Fibroblast of skin of right biceps (primary cell): ENCODE measurements at places on chromosomes 3 and 15.

DNA sequence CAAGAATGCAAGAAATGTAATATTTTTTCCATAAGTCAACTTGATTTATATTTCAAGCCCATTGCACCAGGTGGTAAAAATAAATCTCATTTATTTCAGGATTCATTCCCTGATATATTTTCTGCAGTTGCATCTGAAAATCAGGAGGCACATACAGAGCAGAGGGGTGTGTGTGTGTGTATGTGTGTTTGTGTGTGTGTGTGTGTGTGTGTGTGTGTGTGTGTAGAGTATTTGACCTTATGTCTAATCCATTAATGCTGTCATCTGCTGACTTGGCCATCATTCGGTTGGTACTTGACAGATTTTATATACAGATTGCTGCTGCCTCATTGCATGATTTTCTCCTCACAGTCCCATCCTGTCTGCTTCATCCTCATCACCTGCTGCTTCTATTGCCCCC is 118.5 kb downstream of the SERPINI1 start:
- no peak for DNase-seq

GRCh38 chr15:67746450-67746849 is 78.9 kb upstream of the SKOR1 start:
- no peak for DNase-seq

DNA sequence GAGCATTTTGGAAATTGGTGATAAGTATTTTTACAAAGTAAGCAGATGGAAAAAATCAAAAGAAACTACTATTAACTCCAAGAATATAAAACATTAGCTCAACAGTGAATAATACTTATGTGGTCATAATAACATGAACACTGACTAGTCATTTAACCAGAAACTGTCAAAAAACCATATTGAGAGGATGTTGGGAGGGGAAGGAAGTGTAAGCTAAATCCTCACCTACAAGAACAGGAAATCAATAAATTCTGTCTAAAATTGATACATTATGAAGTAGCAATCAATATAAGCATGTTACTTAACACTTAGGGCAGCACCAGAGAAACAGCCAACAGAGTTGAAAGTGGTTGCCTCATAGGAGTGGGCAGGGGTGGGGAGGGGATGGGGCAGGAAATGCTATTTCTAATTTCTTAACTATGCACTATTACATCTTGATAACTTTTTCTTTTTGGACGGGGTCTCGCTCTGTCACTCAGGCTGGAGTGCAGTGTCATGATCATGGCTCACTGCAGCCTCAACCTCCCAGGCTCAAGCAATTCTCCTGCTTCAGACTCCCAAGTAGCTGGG is 41.7 kb downstream of the CCR3 start:
- no peak for DNase-seq

DNA sequence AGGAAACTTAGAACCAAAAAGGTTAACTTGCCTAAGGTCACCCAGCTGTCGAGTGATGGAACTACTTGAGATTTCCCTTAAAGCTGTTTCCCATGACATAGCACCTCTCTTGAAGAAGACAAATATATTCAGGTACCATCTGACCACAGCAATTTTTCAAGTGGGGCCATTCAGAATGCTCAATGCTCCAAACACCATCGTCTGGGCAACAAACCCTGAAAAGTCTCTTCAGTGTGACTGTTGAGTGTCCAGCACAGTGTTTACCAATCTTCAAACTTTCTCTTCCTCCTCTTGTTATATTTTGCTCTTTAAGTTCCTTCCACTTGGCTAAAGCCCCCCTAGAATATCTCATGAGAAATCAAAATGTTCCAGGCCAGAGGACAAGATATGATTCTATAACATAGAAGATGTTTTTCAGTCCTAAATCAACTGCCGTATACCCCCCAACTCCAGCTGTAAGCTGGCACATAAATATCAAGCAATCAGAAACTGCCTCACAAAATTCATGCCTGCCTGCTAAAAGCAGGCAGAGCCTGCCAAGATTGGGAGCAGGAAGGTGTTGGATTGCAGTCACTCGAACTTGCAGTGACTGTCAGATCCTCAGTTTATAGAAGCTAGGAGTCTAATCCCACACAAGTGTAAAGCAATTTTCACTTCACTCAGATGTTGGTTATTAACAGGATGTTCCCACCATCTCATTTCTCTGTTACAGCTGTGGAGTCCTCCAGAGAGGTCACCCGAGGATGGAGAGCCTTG is 230.5 kb upstream of the MRPL3 start:
- no peak for DNase-seq

GRCh38 chr15:65884511-65884910 is 15.2 kb downstream of the RAB11A start:
- DNase-seq = no peak

GRCh38 chr15:78626381-78626995 is 5.7 kb upstream of the CHRNA3 start:
- DNase-seq = no peak

GRCh38 chr3:31532587-31533168 is at the start of gene STT3B:
Gene STT3B, plus strand, starts transcription at chr3:31532925. Its CDS starts 74 bp downstream, at chr3:31532999.
- DNase-seq = peak; percentile 88

GRCh38 chr3:99892332-99892731 is 74.7 kb downstream of the CMSS1 start:
- no peak for DNase-seq

- no peak for DNase-seq
Measured at GRCh38 chr3:23824699-23825444, 19.1 kb downstream of the UBE2E1 start.

- peak; percentile 56 for DNase-seq
Measured at GRCh38 chr3:129525341-129525968, 3.0 kb upstream of the RHO start.

GRCh38 chr3:124986192-124987143 is 51.9 kb upstream of the MUC13 start:
- peak; percentile 95 for DNase-seq

- no peak for DNase-seq
Measured at GRCh38 chr3:11606865-11607440, 36.8 kb downstream of the VGLL4 start.

- DNase-seq = no peak
Measured at GRCh38 chr15:59052915-59053407, 52.0 kb upstream of the CCNB2 start.

DNA sequence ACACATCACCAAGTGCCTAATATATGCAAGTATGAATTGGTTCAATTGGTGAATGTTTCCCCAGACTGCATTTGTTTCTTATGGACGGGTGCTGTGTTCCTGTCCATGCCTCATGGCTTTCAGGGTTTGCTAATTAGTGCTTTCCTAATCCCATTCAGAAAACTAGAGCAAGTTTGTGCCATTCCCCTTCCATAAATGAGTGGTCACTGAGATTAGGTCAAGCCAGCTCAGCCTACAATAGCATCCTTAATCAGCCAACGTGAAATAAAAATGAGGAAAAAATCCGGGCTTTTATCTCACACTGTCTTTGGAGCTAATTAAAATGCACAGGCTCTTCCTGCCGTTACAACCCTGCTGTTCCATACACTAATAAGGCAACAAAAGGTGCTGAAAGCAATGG is 788.8 kb downstream of the ROBO1 start:
- DNase-seq = no peak

GRCh38 chr3:46065294-46065705 is 38.0 kb upstream of the XCR1 start:
- no peak for DNase-seq

DNA sequence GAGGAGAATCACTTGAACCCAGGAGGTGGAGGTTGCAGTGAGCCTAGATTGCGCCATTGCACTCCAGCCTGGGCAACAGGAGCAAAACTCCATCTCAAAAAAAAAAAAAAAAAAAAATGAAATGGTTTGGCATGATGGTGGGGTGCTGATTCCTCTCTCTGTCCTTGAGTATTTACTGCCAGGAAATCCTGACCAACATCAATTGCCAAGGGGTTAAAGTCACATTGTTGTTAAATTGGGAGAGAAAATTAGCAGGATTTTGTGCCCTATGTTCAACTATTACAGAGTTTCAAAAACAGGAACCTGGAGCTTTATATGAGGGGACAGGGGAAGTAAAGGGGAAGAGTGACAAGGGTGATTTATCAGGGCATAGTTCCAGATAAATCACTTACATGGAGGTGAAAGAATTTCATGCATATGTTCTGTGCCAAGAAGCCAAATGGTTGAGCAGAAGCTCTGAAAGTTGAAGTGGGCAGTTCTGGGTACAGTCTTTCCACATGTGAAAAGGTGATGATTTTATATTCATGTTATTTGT is 70.5 kb upstream of the TSEN2 start:
- DNase-seq = no peak

DNA sequence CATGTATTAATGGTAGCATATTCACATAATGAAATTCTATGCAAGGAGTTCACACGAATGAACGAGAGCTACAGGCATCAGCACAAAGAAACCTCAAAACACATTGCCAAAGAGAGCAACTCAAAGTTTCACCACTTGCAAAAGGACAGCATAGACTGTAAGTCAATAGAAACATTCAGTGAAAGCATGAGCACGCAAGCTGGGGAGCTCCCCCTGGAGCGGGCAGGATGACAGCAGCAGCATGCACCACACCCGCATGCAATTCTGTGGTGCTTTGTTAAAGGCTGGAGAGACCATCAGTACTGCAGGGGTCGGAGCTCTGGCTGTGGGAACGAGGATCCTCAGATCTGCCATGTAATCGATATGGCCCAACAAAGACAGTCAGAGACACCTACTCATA is 18.7 kb downstream of the OCA2 start:
- DNase-seq = no peak

GRCh38 chr3:109268181-109268580 is 48.1 kb downstream of the DPPA2 start:
- DNase-seq = peak; percentile 8

- DNase-seq = no peak
Measured at GRCh38 chr3:52645549-52645948, 40.2 kb downstream of the PBRM1 start.

- DNase-seq = no peak
Measured at GRCh38 chr15:64807051-64807749, 18.2 kb downstream of the PIF1 start.

DNA sequence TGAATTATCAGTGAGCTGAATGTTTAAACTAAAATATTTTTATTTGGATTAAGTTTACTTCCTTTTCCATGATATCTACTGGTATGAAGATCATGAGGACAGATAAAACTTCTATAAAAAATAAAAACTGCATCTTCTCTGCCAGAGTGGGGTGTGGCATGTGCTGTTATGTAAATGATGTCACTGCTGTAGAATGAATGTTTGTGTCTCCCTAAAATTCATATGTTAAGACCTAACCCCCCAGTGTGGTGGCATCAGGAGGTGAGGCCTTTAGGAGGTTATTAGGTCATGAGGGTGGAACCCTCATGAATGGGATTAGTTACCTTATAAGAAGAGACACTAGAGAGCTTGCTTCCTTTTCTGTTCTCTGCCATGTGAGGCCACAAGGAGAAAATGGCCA is 178.7 kb upstream of the DPH6 start:
- no peak for DNase-seq

DNA sequence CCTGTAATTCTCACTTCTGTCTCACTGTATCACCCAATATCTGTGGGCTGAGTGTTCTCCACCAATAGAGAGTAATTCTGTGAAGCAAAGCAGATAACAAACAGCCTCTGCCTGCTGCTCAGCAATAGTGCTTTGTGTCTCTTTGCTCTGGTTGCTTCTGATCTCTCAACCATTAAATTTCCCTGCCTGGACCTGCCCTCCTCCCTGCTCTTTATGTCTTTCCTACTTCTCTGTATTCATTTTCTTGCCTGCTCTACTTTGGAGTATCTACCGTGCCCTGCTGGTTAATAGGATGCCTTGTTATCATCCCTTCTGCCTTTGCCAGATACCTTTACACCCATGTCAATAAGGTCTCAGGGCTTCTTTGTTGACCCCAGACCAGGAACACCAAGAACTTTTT is 102.9 kb upstream of the CGNL1 start:
- DNase-seq = no peak

GRCh38 chr3:161066930-161067329 is 38.2 kb downstream of the B3GALNT1 start:
- no peak for DNase-seq

GRCh38 chr3:114624571-114625181 is 330.8 kb downstream of the TIGIT start:
- peak; percentile 91 for DNase-seq

GRCh38 chr3:45062697-45063070 is 36.6 kb downstream of the CLEC3B start:
- DNase-seq = no peak

GRCh38 chr3:106276755-106277612 is 408.2 kb upstream of the CBLB start:
- no peak for DNase-seq

DNA sequence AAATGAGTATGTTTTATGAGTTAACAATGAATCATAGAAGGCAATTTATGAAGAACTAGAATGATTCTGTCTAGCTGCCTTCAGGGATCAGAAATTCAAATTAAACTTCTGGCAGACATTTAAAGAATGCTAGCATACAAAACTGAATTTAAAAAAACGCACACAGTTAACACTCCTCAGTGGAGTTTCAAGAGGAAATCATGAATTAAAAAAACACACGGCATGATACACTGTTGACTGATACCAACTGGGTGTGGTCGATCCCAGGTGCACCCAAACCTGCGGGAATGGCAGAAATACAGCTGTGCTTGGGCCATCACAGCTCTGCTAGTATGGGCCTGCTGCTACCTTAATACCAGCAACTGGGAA is 526.0 kb downstream of the FOXP1 start:
- peak; percentile 53 for DNase-seq

GRCh38 chr3:98263944-98264343 is at the start of gene OR5H6:
Gene OR5H6, plus strand, starts transcription at chr3:98264244. Its CDS starts 89 bp downstream, at chr3:98264333.
- no peak for DNase-seq

DNA sequence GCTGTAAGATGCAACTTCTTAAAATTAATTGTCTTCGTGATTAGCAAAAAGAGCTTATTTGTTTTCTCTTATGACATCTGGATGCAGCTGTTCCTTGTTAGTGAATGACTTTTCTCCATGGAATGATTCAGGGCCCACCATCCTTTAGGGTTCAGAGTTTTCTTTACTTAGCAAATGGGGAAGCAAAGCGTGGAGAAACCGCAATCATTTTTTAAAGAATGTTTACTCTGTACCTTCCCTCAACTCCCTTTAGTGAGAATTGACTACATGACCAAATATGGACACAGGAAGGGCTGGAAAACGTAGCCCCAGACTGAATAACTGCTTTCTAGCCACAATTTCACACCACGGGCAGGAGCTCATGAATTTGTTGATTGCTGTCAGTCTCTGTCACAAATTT is 130.1 kb downstream of the EDEM1 start:
- peak; percentile 52 for DNase-seq

GRCh38 chr3:70789878-70790277 is 477.4 kb upstream of the MDFIC2 start:
- no peak for DNase-seq

- peak; percentile 24 for DNase-seq
Measured at GRCh38 chr3:171944118-171945016, 95.0 kb upstream of the FNDC3B start.

- DNase-seq = peak; percentile 89
Measured at GRCh38 chr3:184636741-184637316, 75.0 kb downstream of the MAGEF1 start.

GRCh38 chr3:142852009-142852408 is 36.9 kb downstream of the PCOLCE2 start:
- DNase-seq = peak; percentile 17

DNA sequence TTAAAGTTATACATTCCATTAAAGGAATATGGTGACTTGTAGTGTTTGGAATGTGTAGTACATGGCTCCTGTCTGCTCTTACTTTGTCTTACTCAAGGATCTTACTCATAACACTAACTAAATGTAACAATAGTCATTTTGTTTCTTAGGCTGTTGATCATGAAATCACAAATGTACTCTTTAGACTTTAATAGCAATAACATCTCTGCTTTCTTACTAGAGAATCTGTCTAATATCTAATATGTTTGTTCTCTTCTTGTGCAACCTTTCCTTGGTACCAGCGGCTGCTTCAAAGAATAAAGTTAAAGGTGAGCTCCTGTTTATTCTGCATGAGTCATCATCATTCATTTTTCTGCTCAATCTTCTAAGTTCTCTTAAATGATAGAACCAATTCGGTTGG is 767.5 kb downstream of the CADM2 start:
- DNase-seq = peak; percentile 20
